Natural killer cell treated with Interleukin-12 subunit alpha and Interleukin-12 subunit beta and Interleukin-15 and Interleukin-18, amount 100 ng/mL, for 72 hours (primary cell): ENCODE measurements at places on chromosomes 3 and 15. TPM values are rescaled to one million over a fixed set of nuclear protein-coding genes. Genes with fewer than 3 reads are reported as not detected.

GRCh38 chr3:187750513-187751123 lies 5.3 kb upstream of the BCL6 start:
- no peak for DNase-seq

DNA sequence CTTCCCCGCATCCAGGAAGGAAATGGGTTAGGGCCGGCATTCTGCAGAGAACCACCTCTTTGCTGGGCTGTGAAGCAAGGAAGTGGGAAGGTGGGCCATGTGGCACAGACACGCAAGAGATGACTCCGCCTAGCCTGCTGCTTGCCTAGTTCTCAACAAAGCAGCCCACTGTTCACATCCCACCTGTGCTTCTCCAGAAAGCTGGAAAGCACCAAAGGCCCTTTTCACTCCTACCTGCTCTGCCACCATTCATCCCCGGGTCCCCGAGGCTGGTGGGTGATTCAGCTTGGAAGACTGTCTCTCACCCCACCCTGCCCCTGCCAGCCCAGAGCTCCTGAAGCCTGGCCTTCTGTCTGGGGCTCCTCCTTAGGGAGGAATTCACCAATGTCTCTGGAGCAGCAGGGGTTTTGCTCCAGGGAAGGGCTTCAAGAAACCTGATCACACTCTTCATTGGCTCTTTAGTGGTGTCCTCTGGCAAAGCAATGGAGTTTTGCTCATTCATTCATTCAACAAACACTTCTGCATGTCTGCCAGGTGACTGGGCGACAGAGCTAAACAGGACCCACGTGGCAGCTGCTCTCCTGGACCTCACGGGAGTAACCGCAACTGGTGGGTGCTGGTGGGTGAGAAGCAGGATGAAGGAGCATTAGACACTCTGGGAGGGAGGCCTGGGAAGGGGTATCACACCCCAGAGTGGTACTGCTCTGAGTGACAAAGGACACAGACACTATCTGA lies 145.4 kb upstream of the TLE3 start:
- DNase-seq, result no peak

NPAP1 gene
- total RNA-seq, result not detected

PCYT1A gene
- total RNA-seq, result 129 TPM

DNA sequence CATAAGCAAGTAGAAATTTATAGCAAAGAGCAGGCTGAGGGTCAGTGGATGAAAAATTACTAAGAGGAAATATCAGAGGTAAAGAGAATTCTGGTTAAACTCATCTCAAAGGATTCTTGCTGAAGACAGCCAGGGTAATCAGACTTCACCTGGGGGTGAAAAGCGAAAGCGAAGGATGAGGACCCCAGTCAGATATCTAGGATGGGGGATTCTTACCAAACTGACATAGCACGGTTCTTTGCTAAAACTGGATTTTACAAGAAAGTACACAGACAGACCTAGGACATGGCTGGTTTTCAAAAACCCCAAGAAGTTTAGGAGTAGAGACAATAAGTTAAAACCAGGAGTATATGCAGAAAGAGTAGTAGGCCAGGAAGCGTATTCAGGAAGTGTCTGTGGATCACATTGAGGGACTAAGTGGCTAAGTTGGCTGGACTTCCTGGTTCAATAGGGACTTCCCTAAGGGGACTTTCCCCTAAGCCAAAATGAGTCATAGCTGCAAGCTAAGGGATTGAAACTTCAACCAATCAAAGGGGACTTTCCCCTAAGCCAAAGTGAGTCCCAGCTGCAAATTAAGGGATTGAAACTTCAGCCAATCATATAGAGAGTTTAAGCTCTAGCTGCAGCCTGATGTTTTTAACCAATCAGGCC lies 2.4 kb upstream of the CFAP91 start:
- DNase-seq, result peak; percentile 86

GRCh38 chr3:56269755-56270535 lies 198.3 kb downstream of the ERC2 start:
- no peak for DNase-seq

DNA sequence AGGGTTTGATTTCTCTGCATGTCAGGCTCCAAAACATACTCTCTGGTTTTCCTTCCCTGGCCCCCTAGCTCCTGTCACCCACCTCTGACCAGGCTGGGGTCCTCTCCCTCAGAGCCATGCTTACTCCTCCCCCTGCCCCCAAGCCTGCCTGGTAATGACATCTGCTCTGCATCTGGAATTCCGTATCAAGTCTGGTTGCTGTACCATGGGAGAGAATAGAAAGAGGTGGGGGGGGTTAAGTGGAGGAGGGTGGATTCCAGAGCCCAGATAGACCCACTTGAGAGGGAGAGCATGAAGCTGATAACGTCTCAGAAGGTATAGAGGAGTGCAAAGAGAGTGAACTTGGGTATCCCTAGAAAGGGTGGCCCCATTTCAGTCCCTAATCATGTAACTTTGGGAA lies 4.2 kb downstream of the IGDCC4 start:
- DNase-seq, result no peak

DNA sequence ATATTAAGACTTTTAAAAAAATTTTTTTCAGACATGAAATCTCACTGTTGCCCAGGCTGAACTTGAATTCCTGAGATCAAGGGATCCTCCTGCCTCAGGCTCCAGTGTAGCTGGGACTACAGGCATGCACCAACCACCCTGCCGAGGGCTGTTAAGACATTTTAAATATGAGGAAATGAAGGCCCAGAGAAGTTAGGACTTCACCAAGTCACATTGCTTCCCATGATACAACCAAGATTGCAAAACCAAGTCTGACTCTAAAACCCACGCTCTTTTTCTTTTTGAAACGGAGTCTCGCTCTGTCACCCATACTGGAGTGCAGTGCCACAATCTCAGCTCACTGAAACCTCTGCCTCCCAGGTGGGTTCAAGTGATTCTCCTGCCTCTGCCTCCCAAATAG lies 28.0 kb downstream of the PTPN9 start:
- no peak for DNase-seq

BCL2A1 gene
- total RNA-seq, result 40.0 TPM

DNA sequence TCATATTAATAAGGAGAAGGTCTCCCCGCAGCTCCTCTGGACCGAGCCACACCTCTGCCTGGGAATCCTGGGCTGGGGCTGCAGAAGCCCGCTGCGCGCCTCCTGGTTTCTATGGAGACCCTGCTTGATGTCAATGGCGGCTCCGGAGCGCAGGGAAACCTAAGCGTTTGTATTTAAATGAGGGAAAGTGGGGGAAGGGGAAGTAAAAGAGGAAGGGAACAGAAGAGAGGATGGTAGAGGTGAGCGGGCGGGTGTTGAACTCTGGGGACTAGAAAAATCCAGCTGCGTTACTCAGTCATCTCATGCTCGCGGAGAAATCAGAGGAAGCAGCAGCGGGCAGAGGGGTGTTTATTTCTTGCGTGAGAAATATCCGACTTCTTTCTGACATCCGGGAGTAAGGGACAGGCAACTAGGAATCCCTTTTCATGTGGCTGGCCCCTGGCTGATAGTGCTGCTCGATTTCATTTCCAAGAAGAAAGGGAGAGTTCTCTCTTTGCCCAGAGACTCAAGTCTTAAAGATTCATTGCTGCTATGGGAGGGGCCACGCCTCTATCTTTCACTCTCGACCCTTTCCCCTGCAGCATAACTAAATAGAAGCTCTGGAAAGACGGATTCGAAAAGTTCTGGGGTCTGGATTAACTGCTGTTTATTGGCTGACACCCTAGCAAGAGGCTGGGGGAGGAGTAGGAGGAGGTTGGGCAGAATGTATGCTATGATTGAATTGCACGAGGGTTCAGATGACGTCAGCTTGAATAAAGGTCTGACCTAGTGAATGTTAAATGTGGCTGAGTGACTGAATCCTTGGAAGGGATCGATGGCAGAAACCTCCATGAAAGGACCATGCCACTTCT lies 110.5 kb upstream of the GAP43 start:
- no peak for DNase-seq

TRIM42 gene
- total RNA-seq, result not detected

- DNase-seq, result no peak
Observed at GRCh38 chr15:41882689-41883483, 11.0 kb downstream of the SPTBN5 start.

CMTM7 gene
- total RNA-seq, result 17.5 TPM

GRCh38 chr3:43637702-43638101 lies 15.9 kb upstream of the ANO10 start:
- no peak for DNase-seq

DNA sequence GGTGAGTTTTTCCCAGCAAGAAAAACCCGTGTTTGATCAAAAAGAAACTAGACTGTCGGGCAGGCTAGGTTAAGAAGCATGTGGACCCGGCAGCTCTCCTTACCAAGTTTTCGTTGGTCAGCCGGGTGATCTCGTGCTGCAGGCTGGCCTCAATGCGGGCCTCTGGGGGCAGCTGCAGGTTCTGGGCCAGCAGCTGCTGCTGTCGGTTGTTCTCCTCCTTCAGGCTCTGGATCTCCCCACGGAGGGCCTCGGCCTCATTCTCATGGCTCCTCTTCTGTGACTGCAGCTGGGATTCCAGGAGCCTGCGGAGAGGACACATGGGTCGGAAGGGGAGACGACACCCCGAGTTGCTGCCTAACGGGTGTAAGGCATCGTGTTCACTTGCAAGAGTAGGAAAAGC lies 44.5 kb upstream of the MYO5C start:
- no peak for DNase-seq

CNTN6 gene
- total RNA-seq, result not detected

- DNase-seq, result no peak
Observed at GRCh38 chr3:11201251-11202019, 47.1 kb downstream of the HRH1 start.
